ENCODE measurements at places on chromosomes 13 and 19.

- DNase-seq = no peak
These were observed 11.1 kb downstream of the CILP2 start for GRCh38 chr19:19548915-19549759.

- no peak for DNase-seq
These were observed 3.4 kb upstream of the FFAR3 start for GRCh38 chr19:35354898-35355297.

- DNase-seq = no peak
These were observed 121.5 kb upstream of the CSNK1A1L start for GRCh38 chr13:37226971-37227370.

GRCh38 chr13:111549464-111549863, 229.0 kb downstream of the TEX29 start:
- DNase-seq = no peak

DNA sequence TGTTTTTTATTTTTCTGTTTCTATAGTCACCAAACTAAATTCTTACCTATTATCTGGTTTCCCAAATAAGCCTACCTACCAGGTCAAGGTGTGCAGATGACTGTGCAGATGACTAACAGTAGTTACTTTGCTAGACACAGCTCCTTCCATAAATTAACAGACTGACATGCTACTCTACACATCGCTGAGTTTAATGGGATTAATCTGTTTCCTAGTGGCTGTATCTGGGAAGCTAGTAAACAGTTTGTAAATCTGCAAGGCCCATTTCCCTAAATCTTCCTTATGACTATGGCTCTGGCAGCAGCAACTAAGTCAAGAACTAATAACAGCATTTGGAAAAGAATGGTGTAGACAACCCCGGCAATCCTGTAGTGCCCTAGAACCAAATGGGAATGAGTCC, 27.9 kb downstream of the MIPEP start:
- DNase-seq = no peak

- no peak for DNase-seq
These were observed 16.5 kb downstream of the LSM4 start for GRCh38 chr19:18306209-18306887.

GRCh38 chr19:47005873-47006272, 13.8 kb upstream of the NPAS1 start:
- DNase-seq = no peak

- DNase-seq = no peak
These were observed 11.5 kb downstream of the BEST2 start for GRCh38 chr19:12763100-12763499.

DNA sequence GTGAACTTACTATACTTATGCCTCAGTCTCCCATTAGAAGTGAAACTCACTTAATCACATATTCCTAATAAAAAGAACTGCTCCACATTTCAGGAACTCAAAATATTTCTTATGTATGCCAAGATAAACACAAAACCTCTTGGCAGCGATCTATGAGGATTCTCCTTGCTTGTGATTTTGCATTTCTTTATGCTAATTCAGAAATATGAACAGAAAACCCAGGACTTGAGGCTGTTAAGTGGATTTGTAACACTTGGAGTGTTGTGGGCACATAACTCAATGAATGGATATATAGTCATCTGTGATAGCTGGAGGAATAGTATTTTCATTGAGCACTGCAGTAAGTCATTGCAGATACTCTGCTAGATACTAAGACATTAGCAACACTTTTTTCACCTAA, 5.6 kb upstream of the KATNAL1 start:
- DNase-seq = no peak

GRCh38 chr13:48955536-48955935, 20.2 kb upstream of the FNDC3A start:
- DNase-seq = no peak

DNA sequence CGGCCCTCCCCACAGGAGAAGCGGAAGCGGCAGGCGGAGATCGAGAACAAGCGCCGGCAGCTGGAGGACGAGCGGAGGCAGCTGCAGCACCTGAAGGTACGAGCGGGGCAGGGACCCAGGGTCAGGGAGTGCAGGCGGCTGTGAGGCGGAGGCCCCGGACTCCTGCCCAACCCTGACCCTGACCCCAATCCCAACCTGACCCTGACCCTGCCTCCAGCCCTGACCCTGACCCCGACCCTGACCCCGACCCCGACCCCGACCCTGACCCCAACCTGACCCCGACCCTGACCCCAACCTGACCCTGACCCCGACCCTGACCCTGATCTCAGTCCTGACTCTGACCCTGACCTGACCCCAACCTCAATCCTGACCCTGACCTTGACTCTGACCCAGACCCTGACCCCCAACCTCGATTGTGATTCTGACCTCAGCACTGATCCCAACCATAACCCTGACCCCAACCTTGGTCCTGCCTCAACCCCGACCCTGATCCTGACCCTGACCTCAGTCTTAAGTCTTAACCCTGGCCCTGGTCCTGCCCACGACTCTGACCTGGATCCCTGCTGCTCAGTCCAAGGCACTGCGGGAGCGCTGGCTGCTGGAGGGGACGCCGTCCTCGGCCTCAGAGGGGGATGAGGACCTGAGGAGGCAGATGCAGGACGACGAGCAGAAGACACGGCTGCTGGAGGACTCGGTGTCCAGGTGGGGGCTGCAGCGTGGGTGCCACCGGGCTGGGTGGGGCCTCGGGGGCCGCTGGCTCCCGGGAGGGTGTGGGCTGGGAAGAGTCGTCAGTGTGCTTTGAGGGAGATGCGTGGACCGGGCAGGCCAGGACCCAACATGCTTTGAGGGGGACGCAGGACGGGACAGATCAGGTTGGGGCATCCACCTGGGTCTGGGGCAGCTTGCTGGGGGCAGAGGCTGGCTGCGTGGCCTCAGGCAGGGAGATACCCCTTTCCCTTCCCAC, 18.5 kb downstream of the PALM start:
- no peak for DNase-seq

DNA sequence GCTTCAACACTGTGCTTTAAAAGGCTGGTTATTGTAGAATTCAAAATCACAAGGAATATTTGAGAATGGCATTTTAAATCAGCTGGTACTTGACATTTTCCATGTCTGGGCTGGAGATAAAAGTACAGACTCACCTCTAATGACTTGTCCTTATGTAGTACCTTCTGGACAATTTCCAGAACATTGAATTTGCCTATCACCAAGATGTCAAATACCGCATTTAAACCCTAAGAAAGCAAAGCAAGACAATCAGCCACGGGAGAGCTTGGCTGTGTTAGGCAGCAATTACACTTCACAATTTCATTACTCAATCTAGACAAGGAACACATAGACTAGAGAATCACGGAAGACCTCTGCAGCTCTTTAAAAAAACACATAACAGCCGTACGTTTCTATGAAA, 36.8 kb downstream of the TMTC4 start:
- no peak for DNase-seq

- DNase-seq = peak; percentile 80
These were observed 982 bp upstream of the DACT3 start for GRCh38 chr19:46661735-46662592.

DNA sequence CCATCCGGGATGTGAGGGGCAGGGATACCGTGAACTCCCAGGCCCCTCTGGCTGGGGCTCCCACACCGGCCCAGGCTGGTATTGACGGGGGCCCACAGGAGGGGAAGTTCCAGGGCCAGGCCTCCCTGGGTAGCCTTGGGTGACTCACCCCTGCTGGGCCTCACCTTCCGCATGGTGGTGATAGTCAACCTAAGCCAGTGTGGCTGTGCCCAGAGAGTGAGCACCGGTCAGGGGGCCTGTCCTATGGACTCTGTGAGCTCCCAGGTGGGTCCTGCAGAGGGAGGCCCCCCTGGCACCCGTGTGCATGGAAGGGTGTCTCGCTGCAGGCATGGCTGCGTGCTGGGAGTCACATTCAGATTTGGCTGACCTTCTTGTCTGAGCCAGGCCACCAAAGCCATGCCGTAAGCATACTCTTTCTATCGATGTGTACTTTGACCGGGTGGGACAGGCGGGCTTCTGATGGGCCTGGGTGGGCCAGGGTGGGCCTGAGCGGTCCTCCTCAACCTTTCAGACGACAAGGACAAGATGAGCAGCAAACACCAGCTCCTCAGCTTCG, 27.6 kb downstream of the DHX34 start:
- DNase-seq = no peak

DNA sequence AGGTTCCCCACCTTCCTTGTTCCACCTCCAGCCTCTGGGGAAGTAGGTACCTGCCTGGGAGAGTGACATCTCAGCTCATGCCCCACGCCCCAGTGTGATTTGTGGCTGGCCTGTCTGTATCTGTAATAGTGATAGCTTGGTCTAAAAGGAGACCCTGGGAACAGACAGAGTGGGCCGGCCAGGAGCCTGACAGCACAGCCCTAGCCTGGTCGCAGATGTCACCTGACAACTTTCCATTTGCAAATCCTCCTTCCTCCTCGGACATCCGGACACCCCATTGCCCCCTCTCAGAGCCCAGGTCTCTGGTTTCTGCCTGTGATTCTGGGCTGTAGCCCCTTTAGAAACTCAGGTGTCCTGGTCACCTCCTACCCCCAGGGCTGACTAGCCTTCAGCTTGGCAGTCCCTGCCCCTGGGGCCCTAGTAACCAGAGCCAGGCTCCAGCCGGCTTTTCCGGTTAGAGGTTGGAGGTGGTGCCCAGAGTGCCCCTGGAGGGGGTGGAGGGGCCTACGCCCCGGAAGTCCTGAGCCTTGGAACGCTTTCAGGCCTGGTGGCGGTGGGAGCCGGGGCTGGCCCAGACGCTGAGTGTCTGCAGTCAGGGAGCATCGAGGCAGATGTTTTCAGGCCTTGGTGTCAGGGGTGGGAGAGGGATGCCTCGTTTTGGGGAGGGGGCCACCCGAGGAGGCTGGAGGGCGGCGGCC, 6.5 kb downstream of the LRRC8E start:
- no peak for DNase-seq

DNA sequence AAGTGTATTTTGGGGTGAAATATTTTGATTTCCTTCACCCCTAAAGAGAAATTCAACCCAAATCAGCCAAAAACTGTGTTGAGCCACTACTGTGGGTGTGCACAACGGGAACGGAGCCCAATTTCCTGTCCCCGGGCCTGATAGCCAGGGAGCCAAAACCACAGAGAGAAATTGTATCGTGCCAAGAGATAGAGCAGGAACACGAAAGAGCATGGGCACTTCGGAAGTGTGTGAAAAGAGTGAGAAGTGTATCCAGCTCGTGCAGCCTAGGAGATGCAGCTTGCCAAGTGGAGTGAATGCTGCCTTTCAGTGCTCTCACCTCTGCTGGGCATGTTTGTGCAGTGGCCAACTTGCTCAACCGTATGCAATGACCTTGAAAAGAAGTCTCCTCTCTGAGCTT, 19.4 kb upstream of the PLEKHF1 start:
- DNase-seq = no peak

DNA sequence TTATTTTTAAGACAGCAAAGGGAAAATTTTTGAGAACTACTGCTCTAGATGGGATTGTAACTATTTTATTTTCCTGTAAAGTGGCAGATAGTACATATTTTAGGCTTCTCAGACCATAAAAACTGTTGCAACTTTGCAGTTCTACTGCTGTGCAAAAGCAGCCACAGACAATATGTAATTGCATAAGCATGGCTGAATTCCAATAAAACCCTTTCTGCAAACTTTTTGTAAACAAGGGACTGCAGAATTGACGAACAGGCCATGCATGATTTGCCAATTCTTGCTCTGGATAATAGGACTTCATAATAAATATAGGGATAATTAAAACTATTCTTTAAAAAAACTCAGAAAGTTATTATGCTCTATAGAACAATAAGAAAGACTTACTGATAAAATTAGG, 149.1 kb downstream of the SLITRK5 start:
- no peak for DNase-seq

- DNase-seq = no peak
These were observed 83.3 kb upstream of the OLFM4 start for GRCh38 chr13:52945348-52945747.

DNA sequence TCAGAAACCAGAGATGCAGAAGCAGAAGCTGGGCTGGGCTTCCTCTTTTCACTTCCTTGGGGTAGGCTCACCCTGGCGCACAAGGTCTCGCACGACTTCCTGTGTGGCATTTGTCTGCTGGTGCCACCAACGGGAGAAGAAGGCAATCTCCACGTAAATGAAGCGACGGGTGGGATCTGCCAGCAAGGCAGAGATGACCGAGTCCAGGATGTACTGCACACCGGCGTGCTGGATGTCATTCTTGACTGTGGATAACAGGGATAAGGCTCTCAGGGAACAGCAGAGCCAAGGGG, 1.3 kb downstream of the MAN2B1 start:
- DNase-seq = peak; percentile 65

GRCh38 chr13:70945506-70945905, 837.3 kb upstream of the KLHL1 start:
- no peak for DNase-seq

GRCh38 chr13:23644126-23644419, 73.9 kb downstream of the TNFRSF19 start:
- DNase-seq = no peak

GRCh38 chr19:18783958-18784785, 6.9 kb downstream of the COMP start:
- no peak for DNase-seq

GRCh38 chr13:60286707-60287106, 110.3 kb upstream of the TDRD3 start:
- no peak for DNase-seq

DNA sequence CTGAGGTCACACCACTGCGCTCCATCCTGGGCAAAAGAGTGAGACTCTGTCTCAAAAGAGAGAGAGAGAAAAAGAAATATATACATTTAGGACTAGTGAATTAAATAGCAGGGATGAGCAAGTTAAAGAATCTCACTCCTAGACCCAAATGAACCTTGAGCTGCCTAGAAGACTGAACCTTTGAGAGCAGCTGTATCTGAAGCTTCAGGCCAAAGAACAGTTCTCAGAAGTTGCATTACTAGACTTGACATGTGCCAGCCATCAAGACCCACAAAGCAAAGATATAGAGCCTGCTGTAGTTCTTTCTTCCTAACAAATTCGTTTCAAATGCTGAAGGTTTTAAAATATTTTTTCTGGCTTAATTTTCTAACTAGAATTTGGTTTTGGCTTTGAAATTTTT, 16.6 kb downstream of the DNAJC15 start:
- DNase-seq = no peak

DNA sequence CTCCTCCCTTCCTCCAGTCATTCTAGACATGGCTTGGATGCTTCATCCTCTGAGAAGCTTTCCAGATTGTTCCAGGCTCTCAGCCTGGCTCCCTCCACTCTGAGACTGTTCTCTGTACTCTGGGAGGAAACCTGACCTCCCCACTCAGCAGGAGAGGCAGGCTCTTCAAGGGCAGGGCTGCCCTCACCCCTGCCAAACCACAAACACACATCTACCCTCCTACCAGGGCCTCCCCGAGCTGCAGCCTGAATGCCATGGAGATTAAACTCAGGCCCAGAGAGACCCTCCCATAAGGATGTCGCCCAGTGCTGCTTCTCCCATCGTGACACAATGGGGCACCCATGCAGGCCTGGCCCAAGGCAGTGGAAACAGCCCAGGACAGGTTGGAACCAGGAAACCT, 16.2 kb downstream of the NUMBL start:
- DNase-seq = no peak
